Dermis blood vessel endothelial cell (primary cell): ENCODE measurements at places on chromosomes 12 and 14. TPM values are rescaled to one million over a fixed set of nuclear protein-coding genes. Genes with fewer than 3 reads are reported as not detected.

GRCh38 chr12:2455410-2455809 lies 339.4 kb upstream of the FKBP4 start:
- no peak for DNase-seq

DNA sequence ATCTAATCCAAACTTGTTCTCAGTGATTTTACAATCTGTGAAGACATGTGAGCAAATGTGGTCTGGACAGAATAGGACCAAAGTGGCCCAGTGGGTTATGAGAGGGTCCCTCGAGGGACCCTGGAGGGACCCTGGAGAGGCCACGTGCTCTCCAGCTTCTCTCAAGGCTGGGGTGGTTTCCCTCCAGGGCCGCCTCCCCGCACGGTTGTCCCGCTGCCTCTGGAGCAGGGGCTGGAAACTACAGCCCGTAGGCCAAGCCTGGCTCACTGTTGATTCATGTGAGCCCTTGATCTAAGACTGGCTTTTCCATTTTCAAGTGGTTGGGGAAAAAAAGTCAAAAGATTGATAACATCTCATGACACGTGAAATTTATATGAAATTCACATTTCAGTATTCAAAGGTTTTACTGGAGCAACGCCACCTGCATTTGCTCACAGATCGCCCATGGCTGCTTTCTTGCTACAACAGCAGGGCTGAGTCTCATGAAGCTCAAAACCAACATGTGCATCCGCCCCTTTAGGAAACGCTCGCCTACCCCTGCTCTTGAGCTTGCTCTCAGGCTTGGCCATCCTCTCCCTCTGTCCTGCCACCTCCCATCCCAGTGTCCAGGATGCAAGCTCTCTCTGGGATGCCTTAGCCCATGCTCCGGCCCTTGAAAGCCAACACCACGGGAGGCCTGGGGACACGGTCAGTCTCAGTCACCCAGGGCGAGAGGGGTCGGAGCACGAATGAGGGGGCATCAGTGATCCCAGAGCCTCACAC lies 12.1 kb upstream of the LRTM2 start:
- no peak for DNase-seq

GRCh38 chr12:101578417-101578816 lies 16.4 kb upstream of the MYBPC1 start:
- no peak for DNase-seq

DNA sequence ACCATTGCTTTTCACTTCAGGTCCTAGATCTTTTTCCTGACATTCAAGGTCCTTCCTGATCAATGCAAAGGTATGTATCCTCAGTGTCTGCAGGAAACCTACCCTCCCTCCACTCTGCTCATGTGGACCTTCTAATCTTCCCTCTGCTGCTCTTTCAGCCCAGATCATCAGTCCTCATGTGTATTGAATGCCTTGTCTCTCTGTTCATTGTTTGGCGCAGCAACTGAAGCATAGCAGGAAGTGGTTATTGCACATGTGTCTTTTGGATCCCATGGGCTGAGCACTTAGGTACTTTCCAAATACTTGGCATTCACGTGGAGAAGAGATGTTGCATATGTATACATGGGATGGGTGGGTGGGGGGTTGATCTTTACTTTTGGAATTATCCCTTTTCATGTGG lies 4.3 kb upstream of the NIN start:
- DNase-seq, result peak; percentile 35

Gene PRR4
- 0.17 and 0.33 TPM in 2 replicates for total RNA-seq

DNA sequence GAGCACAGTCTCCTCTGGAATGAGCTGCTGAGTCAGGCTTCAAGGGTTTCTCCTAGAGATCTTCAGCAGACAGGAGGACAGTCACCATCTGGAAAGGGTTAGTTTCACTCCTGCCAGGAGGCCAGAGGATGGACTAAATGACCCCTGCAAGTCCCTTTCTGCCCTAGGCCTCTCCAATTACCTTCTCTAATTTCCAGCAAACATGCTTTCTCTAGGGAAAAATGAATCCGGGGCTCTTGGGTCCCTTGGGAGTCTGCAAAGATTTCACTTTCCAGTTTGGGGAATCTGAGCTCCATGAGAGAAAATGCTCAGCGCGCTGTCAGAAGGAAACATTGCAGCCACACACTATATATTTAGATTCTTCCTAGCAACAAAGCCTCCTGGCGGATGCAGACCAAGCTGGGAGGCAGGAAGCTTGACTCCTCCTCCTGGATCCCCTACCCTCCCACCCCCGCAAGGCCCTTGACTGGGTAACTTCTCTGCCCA lies 184.4 kb upstream of the CCND2 start:
- no peak for DNase-seq

GRCh38 chr14:73784181-73784987 lies 67.2 kb upstream of the PTGR2 start:
- no peak for DNase-seq

GRCh38 chr14:100015251-100015655 lies 50.0 kb upstream of the EVL start:
- peak; percentile 54 for DNase-seq

GRCh38 chr12:123941624-123942237 lies 30.9 kb downstream of the CCDC92 start:
- no peak for DNase-seq

Gene STAB2
- total RNA-seq, result 3.7 and 4.6 TPM in 2 replicates

- no peak for DNase-seq
Observed at GRCh38 chr12:128318341-128318740, 51.4 kb downstream of the TMEM132C start.

- no peak for DNase-seq
Observed at GRCh38 chr12:111428081-111428727, 22.5 kb downstream of the SH2B3 start.

Gene ANKS1B
- not detected in 2 replicates for total RNA-seq

Gene TMEM30B
- total RNA-seq, result 0.33 and 0.34 TPM in 2 replicates

GRCh38 chr12:4118017-4118510 lies 155.5 kb upstream of the CCND2 start:
- peak; percentile 18 for DNase-seq

DNA sequence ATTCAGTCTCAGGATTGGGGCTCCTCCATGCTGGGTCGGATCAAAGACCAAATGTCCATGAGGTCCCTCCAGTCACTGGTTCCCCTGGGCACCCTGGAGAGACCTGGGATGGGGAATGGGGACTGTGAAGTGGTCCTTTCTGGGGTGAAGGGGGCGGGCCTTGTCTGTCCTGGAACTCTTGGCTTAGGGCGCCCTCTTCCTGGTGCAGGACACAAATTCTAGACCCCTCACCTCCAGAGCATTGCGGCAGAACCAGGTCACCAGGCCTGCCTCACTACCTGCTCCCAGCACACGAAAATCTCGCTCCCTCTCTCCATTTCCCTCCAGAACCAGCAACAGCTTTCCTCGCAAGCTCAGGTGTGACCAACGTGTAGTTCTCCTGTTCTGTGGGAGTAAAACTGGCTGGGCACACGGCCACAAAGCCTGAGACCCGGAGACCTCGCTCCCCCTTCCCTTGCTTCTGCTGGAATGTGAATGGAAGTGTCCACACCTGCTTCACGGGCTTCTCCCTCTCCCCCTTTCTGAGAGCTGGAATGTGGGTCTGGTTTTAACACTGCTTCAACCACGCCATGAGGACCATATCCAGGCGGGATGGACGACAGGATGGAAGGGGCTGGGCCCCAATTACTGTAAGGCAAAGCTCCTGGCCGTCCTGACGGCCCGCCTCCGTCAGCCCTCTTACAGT lies 112.7 kb downstream of the SCARB1 start:
- peak; percentile 54 for DNase-seq

Gene NUP107
- 56.5 and 75.8 TPM in 2 replicates for total RNA-seq

GRCh38 chr12:47068539-47068938 lies 10.9 kb upstream of the PCED1B start:
- no peak for DNase-seq

DNA sequence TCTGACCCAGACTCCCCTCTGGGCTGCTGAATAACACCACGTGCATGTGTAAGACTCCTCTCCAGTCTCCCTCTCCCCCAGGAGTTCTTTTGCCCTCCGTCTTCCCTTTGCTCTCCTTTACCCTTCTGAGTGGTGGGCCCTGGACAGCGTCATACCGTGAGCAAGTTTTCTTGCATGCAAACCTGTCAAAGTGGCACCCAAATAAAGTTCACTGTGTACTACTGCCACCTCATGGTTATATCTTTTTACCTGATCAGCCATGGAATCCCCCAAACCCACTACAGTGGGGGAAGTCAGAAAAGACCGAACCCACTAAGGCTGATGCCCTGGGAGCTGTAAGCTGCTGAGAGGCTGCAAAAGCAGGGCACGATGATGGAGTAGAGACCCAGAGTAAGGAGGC lies 131.1 kb upstream of the VRK1 start:
- DNase-seq, result no peak

GRCh38 chr12:130656411-130656810 lies 59.7 kb downstream of the RIMBP2 start:
- DNase-seq, result no peak

GRCh38 chr14:90281756-90282155 lies 25.4 kb downstream of the PSMC1 start:
- DNase-seq, result no peak

Gene SERPINA3
- 0.05 and 0.17 TPM in 2 replicates for total RNA-seq

Gene INHBC
- not detected in 2 replicates for total RNA-seq

DNA sequence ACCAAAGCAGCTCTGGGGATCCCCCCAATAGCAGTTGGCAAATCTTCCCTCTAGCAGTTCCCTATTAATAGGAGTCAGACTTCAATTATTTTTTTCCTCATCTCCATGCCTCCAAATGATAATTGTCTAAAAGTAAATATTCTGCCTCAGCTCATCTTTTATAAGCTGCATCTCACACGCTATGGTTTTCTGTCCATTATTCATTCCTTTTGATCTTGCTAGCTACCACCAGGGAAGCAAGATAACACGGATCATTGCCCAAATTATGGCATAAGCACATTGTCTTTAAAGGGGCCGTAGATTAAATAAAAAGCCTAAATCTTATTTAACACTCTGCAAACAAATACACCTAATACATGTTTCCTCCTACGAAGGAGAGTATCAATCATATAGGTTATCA lies 670.8 kb upstream of the FLRT2 start:
- no peak for DNase-seq

Gene SALL2
- 0.85 and 2.3 TPM in 2 replicates for total RNA-seq

Gene FAM90A1
- total RNA-seq, result 0.05 TPM in 1 of 2 replicates, not detected in the other

Gene TMEM119
- under 0.01 TPM in 1 of 2 replicates, not detected in the other for total RNA-seq

- DNase-seq, result no peak
Observed at GRCh38 chr14:77197988-77198387, 16.4 kb downstream of the TMEM63C start.
